ENCODE measurements at places on chromosomes 1 and 21.

DNA sequence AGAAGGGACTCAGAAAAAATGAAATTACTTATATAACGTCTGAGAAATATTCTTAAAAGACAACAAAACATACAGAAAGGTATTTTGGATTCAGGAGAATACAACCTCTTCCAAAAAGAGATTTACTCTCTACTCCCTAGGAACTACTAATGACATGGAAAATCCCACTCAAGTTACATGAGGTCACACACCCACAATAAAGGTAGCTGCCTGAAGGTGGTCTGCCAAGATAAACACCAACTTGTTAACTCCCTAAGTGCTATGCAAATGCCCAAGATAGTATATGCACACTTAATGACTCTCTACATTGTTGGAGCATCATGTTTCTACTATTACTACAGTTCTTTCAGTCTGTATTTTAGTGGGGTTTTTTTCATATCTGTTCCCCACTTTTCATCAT, 26.5 kb downstream of the RERE start:
- no peak for DNase-seq

DNA sequence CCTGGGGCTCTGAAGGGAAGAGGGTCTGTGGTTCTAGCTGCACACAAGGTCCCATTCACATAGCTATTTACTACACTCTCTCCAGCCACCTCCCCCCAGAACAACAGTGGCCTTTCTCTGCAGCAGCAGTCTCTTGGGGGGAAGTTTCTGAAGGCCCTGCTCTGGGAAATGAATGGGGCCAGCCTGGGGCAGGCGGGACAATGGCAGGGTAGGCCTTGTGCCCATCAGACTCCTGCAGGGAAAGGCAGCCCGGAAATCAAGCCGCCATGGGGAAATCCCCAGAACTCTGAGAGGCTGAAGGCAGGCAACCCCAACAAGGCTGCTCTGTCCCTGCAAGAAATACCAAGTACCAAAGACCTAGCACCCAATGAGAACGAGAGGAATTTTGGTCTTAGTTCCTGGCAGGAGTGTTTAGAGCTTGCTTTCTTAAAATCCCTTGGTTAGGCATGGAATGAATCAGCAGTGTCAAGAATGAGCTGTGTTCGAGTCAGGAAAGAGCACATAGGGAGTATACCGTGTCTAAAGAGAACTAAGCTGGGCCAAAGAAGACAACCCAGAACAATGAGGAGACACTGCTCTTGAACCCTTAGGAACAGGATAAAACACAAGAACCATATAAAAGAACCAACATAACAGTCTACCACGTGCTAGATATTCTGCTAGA, 11.3 kb downstream of the ARHGEF11 start:
- DNase-seq = no peak

- DNase-seq = no peak
These were observed 79.3 kb upstream of the SPAG17 start for GRCh38 chr1:118264343-118264742.

- peak; percentile 76 for DNase-seq
These were observed 27.6 kb upstream of the ZNF697 start for GRCh38 chr1:119675349-119676345.

DNA sequence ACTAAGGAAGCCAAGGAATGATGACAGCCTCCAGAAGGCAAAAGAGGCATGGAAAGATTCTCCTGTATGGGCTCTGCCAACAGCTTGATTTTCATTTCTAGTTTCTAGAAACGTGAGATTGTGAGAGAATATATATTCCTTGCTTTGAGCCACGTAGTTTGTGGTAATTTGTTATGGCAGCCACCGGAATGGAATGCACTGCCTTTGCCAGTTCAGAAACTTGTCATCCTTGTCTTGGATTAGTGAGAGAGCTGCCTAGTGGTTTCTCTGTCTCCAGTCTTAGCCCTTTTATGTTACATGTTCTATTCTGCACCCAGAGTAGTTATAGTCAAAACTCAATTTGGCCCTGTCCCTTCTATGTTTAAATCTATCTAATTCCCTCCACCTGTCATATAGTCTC, 216.0 kb upstream of the PTGFR start:
- no peak for DNase-seq

DNA sequence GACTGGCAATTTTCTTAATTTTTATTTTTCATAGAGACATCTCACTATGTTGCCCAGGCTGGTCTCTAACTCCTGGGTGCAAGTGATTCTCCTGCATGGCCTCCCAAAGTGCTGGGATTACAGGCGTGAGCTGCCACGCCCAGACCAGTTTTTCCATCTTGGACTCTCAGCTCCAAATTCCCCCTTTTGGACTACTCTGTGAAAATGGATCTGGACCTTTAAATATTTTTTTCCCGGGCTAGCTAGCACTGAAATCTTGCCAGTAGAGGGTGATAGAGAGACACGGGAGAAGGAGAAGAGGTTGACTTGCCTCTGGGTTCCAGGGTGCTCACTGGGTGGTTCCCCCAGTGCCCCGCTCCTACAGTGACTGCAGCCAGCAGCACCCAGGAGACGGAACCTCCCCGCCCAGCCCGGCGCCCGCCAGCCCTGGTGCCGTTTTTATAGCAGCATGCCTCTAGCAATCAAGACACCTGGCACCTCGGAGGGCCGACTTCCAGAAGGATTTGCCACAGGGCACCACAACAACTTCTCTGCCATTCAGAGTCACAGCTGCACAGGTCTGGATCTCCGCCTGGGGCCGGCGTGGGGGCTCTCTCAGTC, 34.7 kb upstream of the SCCPDH start:
- peak; percentile 68 for DNase-seq

DNA sequence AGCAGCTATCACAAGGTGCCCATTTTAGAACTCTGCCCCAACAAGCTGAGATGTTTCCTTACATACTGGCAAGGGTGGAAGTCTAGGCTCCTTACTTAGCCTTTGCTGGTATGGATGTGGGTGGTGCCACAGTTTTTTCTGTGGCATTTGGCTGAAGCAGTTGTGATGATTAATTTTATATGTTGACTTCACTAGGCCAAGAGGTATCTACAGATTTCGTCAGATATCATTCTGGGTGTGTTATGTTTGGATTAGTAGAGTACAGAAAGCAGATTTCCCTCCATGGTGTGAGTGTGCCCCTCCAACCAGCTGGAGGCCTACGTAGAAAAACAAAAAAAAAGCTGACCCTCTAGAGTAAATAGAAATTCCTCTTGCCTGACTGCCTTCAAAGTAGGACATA, 317.0 kb downstream of the BARHL2 start:
- no peak for DNase-seq

DNA sequence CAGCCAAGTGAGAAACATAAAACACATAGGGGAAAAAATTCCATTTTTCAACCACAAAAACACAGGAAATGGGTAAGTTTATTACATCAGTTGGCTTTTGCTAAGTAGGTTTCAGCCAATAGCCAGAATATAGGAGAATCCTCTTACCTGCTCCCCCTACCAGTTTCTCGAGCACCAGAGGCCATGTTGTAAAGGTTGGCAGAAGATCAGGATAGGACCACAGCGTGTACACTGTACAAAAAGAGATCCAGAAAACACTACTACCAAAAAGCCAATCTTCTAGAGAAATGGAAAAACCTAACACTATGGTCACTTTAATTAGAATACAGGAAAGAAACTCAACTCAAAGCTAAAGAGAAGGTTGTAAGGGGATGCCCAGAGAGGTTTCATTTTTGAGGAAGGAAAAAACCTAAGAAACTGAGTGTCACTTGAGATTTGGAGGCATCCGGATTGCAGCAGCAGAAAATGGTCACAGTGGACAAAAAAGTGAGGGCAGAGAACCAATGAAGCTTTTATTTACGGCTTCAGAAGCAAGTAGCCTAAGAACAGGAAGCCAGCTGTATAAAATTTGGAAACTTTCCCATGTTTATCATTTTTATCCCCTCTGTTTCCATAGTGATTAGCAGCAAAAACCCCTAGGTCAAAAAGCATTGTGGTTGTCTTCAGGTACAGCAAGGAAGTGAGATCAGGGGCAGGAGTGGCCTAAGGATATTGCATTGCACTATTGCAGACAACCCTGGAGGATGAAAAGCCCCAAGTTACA, 2.9 kb downstream of the EIF2D start:
- no peak for DNase-seq

DNA sequence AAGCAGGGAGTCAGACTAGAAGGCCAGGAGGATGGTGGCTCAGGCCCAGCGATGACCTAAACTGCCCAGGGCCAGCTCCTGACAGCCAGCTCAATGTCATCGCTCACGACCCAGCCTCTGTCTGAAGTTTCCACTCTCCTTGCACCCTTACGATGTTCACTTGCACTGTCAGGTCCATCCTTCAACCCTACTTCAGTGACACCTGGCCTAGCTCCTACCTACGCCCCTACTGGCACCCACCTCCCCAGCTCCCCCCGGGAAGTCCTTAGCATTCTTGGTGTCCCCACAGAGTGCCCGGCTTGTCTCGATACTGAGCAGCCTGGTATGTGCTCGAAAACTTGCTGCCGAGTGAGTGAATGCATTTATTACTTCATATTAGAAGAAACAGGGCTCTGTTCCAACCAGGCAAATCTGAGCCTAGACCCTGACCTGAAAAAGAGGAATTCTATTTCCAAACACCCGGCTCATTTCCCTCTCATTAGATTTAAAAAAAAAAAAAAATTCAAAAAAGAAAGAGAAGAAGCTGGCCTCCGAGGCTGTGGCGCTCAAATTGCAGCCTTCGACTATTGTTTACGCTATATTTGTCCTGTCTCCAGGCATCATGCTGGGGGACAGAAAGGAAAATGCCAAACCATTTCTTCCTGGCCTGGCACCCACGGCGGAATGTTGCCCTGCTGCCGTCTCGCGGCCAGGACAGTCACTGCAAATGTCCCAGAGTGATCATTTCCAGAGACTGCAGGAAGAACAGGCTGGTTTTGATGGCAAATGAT, 29.8 kb upstream of the LRRC38 start:
- DNase-seq = no peak

- no peak for DNase-seq
These were observed 580 bp downstream of the RBM34 start for GRCh38 chr1:235160383-235160956.

DNA sequence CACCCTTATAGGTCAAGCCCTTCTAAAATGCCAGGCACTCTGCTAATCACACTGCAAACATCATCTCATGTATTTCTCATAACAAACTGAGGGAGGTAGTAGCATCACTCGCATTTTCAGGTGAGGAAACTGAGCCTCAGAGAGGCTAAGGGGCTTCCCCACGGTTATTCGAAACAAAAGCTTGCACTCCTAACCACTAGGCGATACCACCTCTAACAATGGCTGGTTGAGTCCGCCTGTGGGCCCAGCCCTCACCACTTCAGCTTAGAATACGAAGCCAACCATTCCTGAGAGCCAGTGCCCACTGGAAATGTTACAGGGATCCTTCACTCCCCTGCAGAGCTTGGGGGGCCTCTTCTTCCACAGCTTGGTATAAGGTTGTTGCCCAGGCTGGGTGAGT, 65.3 kb upstream of the TENT5C start:
- DNase-seq = no peak

- DNase-seq = no peak
These were observed 172.0 kb upstream of the KIAA0040 start for GRCh38 chr1:175364424-175365076.

- no peak for DNase-seq
These were observed 37.3 kb upstream of the IL10 start for GRCh38 chr1:206809504-206810084.

GRCh38 chr21:24976238-24976637, 631.0 kb downstream of the MRPL39 start:
- no peak for DNase-seq

DNA sequence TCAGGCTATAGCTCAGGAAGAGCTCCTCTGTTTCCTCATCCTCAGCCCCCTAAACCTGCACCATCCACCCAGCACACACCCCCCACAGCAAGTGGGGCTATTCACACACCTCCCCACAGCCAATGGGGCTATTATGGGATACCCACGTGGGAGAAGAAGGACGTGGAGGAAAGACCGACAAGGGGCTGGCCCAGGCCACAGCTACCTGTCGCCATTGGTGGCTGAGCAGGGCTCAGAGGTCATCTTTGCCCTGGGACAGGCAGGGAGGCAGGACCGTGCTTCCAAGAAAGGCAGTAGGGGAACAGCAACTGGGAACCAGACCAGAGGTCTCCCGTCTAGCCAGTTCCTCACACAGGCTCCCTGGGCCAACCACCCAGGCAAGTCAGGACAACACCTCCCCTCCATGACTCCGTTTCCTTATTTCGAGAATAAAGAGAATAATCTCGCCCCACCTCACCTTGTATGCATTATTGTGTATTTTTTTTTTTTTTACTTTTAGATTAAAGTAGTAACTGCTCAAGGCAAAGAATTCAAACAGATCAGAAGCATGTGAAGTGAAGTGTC, 92.3 kb upstream of the TARDBP start:
- DNase-seq = no peak

DNA sequence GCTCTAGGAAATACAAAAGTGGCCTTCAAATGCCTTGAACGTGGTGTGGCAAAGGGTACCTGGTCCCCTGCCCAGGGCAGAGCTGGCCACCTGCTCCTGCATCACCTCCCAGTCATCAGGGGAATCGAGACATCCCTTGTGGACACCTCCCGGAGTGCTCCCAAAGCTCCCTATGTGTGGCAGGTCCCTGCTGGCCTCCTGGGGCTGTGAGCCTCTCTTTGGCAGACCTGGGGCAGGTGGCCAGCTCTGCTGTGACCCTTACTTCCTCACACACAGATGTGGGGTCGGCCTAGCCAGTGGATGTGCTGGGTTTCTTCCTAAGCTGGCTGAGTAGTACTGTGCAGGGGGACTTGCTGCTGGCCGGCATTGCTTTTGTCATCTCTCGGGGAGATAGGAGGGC, 86.5 kb downstream of the ITPKB start:
- DNase-seq = no peak

- no peak for DNase-seq
These were observed 4.0 kb downstream of the FOXO6 start for GRCh38 chr1:41365320-41365633.

- DNase-seq = no peak
These were observed 36.1 kb downstream of the COL6A1 start for GRCh38 chr21:46017695-46018094.

GRCh38 chr1:184417916-184418315, 31.1 kb downstream of the C1orf21 start:
- no peak for DNase-seq

- DNase-seq = no peak
These were observed 18.8 kb downstream of the SLX9 start for GRCh38 chr21:44958471-44959191.

- no peak for DNase-seq
These were observed 299.2 kb downstream of the PBX1 start for GRCh38 chr1:164858096-164858632.

DNA sequence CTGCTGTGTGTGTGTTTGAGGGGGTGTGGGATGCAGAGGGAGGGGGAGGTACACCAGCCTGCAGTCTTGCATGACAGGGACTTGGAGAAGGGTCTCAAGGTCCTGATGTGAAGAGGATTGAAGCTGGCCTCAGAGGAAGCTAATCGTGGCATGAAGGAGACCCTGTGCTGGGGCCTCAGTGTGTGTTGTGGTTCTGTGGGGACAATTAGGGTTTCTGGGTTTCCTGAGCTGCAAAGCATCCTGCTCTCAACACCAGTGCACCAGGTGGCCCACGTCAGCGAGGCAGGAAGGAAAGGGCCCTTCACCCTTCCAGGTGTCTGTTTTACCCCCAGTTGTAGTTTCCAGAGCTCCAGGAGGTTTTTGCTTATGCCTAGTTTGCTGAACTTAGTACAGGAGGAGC, 52.8 kb downstream of the TENT5C start:
- peak; percentile 85 for DNase-seq

Data from activated effector memory CD4-positive, alpha-beta T cell treated with anti-CD3 and anti-CD28 coated beads, Interleukin-2, amount 50 U/mL, for 16 hours (primary cell).